ENCODE measurements at places on chromosomes 4 and X. TPM values are rescaled to one million over a fixed set of nuclear protein-coding genes. Genes with fewer than 3 reads are reported as not detected.

PPP1R3F gene
- 1.6 TPM for total RNA-seq

RAB33A gene
- 0.15 TPM for total RNA-seq

ADGRA3 gene
- total RNA-seq = 71.9 TPM

DDX53 gene
- not detected for total RNA-seq

SOD3 gene
- 21.1 TPM for total RNA-seq

TLR2 gene
- 43.6 TPM for total RNA-seq

SRPX2 gene
- 29.7 TPM for total RNA-seq

FGF5 gene
- 2.5 TPM for total RNA-seq

CLDN22 gene
- total RNA-seq = not detected

NUDT6 gene
- total RNA-seq = 10.0 TPM

FATE1 gene
- not detected for total RNA-seq

AFP gene
- total RNA-seq = 1.2 TPM

ATP6AP2 gene
- 169 TPM for total RNA-seq

AMOT gene
- total RNA-seq = 9.0 TPM

PPP4R3C gene
- total RNA-seq = not detected

ASB11 gene
- total RNA-seq = not detected

FDCSP gene
- total RNA-seq = not detected

SH2D1A gene
- not detected for total RNA-seq

SERPINA7 gene
- not detected for total RNA-seq

PNMA6F gene
- not detected for total RNA-seq

CT47B1 gene
- total RNA-seq = not detected

Measured in renal cortical epithelial cell (primary cell).